ENCODE measurements at places on chromosomes 7 and 10.

GRCh38 chr10:56771343-56771742 lies 410.3 kb upstream of the ZWINT start:
- no peak for DNase-seq

GRCh38 chr10:26407406-26407969 lies 30.7 kb upstream of the APBB1IP start:
- no peak for DNase-seq

DNA sequence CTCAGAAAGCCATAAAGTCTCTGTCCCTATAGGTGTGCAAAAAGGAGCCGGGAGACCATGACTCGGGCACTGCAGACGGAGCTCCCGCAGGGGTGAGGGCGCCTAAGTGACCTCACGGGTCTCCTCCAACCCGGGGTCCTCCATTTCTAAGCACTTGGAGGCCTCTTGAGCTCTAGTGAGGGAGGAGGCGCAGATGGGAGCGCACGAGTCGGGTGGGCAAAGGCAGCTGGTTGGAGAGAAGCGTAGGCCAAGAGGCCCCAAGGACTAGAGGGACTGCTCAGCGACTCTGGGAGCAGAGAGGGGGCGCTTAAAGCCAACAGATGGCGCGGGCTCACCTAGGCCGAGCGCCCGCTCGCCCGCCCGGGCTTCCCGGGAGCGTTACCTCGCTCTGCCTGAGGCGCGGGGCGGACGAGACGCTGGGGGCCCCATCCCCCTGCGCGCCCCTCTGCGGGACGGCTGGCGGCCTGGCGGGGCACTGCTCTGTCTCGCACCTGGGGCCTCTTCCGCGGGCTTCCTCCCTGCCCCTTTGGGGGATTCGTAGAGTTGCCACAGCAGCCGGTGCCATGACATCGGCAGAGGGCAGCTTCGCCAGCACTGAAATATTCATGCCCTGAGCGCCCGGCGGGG lies 523 bp upstream of the CDH23 start:
- DNase-seq, result peak; percentile 60

GRCh38 chr7:91630581-91631380 lies 249.7 kb downstream of the MTERF1 start:
- no peak for DNase-seq

GRCh38 chr7:18901351-18901750 lies 216.1 kb downstream of the TWIST1 start:
- no peak for DNase-seq
